Left cardiac atrium (tissue), 4 donors: ENCODE measurements at places on chromosomes 4 and X.
A peak's percentile ranks its signal among the peaks of the same experiment; 100 is the strongest.

- DNase-seq: no peak
Measured at GRCh38 chr4:145819101-145819852, 119.3 kb downstream of the ZNF827 start.

DNA sequence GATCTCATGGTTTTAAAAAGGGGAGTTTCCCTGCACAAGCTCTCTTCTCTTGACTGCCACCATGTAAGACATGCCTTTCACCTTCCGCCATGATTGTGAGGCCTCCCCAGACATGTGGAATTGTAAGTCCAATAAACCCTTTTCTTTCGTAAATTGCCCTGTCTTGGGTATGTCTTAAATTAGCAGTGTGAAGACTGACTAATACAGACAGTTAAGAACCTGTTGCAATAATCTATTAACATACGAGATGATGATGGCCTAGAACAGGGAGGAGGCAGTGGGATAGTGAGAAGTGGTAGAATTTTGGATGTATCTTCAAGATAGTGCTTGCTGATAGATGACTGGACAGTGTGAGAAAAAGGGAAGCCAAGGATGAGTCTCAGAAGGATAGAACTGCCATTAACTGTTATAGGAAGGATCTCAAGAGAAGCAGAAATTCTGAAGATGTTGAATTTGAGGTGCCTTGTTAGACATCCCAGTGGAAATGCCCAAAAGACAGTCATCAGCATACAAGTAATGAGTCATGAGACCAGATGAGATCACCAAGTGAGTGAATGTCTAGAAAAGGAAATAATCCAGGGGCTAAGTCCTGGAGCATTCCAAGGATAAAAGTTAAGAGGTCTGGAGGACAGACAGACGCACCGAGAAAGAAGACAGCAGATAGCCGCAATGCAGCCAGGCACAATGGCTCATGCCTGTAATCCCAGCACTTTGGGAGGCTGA lies 38.8 kb upstream of the UGDH start:
- DNase-seq: no peak

- DNase-seq: peak; percentile 50
Measured at GRCh38 chrX:119273420-119274192, 37.5 kb downstream of the PGRMC1 start.

DNA sequence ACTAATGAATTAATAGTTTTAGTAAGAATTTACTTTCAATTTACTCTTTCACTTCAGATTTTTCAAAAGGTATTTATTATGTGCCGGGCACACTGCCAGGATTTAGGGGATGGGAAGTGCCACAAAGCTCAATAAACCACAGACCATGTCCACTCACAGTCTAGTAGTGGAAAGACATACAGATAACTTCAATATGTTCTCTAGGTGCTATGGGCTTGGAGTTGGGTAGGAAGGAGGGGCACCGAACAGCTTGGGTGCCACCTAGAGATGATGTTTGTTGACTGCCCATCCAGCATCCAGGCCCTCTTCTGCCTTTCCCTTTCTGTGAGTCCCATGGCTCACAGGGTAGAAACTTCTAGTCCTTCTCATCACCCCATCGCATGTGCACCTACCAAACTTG lies 17.8 kb downstream of the MFAP3L start:
- no peak for DNase-seq

DNA sequence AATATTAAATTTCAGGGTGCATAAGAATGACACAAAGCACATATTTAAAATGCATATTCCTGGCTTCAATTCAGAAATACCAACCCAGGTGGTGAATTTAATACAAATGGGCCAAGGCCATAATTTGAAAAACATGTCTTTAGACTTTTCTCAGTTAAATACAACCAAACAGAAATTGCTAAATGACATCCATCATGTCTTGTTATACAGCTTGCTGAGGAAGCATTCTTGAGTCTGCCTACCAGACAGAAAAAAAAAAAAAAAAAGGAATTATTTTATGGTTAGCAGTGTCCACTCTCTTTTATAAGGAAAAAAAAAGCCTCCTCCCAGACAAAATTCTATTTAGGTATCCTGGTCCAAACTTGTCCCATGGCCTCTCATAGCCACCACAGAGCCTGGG lies 119.1 kb downstream of the PAPSS1 start:
- DNase-seq: no peak

DNA sequence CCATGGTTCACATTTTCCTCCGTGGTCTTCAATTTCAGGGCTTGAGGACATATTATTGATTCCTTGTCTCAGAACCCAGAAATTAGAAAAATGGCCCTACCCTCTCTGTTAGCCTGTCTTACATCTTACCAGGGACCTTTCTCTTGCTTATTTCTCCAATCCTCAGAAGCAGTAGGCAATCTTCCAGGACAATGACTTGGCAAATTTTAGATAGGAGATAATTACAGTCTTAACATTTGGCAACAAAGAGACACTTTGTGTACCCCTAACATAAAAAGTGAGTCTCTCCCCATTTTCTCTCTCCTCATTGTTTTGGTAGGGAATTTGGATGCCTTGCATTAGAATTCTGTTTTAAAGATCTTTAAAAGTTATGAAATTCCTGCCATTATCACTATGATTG lies 778.1 kb upstream of the SLIT2 start:
- DNase-seq: no peak

DNA sequence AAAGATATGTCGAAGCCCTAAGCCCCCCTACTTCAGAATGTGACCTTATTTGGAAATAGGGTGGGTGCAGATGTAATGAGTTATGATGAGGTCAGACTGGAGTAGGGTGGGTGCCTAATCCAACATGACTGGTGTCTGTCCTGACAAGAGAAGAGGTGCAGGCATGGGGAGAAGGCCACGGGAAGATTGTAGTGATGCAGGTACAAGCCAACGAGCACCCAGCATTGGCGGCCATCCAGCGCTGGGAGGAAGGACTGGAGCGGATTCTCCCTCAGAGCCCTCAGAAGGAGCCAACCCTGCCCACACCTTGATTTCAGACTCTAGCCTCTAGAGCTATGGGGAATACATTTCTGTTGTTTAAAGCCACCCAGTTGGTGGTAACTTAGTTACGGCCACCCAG lies 237.2 kb downstream of the EVC2 start:
- no peak for DNase-seq

- DNase-seq: no peak
Measured at GRCh38 chr4:24209906-24210305, 320.1 kb upstream of the PPARGC1A start.

GRCh38 chr4:129218360-129218759 lies 122.4 kb downstream of the C4orf33 start:
- DNase-seq: no peak

DNA sequence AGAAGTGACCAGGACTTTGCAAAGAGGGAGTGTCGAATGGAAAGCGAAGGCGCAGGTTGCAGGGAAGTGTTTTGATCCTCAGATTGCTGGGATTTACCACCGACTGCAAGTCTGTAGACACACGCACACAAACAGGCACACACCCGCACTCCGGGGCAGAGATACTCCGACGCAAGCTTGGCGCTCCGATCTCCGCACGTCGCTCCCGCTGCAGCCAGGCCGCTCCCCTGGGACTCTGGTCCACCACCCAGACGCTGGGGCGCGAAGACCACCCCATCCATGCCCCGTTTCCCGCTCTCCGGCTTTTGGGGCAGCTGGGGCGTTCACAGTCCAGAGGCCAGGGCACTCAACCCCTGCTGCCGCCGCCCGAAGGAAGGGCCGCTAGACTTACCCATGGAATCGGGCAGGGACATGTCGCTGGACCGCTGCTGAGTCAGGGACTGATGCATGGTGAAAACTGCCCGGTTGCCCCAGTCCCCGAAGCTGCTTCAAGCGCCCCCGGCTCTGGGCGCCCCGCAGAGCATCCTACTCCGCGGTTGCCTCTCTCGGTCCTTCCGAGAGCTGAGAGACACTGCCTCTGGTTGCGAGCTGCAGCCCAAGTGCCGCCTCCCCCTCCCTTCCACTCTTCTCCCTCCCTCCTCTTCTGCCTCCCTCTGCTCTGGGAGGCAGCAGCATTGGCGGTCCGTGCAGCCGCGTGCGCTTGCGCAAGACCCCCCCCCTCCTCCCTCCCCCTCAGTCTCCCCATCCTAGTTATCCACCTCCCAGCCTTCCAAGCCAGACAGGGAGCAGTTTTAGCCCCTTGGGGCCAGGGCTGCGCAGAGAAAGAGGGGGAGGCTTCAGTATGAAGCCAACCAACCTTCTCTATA lies at the start of gene TMEM255A:
TMEM255A (minus strand) TSS at position 601 of the 866 bp plus-strand sequence; CDS start at position 449, 152 bp downstream.
- DNase-seq: no peak
